Endothelial cell (in vitro differentiated cells): ENCODE measurements at places on chromosomes 5 and 9.

GRCh38 chr5:142659405-142659804 is 26.5 kb downstream of the FGF1 start:
- no peak for DNase-seq

DNA sequence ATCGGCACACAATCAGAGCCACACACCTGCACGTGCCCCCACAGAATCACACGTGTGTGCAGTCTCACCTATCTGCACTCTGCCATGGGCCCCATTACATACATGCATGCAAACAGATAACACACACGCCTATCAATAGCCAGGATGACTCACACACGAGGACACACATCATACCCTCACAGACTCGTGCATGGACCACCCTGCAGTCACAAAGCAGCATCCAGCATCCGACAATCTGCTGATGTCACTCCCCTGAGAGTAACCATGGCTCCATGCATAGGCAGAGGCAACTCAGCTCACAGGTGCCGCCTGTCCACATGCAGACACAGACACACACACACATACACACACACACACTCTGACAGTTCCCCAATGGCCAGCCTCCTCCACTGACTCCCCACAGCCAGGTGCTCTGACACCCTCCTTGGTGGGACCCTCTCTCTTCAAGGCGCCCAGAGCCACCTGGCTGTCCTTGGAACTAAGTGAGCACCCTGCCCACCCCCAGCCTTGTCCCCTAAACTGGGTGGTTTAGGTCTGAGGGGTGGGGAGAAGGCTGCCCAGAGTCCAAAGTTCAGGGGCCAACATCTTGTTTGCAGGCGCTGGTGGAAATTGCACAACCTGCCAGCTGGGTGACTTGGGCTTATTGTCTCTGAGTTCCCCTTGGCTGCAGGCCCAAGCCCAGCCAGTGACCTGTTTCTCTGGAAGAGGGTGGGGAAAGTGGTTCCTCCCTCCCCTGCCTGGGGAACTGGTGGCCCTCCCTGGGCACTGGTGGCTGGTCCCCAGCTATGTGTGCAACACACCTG is 34.6 kb upstream of the NEK6 start:
- DNase-seq = no peak

DNA sequence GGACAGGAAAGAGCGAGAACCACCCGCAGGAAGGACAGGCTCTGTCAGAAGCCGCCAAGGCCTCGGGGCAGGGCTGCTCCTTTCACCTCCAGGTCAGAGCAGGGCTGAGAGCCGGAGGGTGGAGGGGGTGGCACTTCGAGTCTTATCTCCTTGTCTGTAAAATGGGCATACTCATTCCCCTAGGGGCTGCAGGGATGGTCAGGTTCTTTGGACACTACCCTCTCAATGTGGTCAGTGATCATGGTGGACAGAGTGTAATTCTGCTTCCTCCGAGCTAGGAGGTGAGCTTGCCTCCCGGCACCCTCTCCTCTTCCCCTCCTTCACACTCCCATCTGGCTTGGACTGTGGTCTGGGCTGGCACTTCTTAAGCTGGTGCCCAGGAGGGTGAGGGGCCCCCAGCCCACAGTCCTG is 39.6 kb downstream of the RGS3 start:
- peak; percentile 35 for DNase-seq

- DNase-seq = no peak
Measured at GRCh38 chr9:4665357-4665756, 923 bp downstream of the SPATA6L start.

- DNase-seq = no peak
Measured at GRCh38 chr9:88303721-88304451, 84.4 kb upstream of the SPIN1 start.

- DNase-seq = no peak
Measured at GRCh38 chr9:79524266-79524665, 47.5 kb upstream of the TLE4 start.

GRCh38 chr9:14926941-14927624 is 16.9 kb upstream of the FREM1 start:
- DNase-seq = no peak

GRCh38 chr5:137595396-137596079 is 96.4 kb upstream of the SPOCK1 start:
- no peak for DNase-seq

DNA sequence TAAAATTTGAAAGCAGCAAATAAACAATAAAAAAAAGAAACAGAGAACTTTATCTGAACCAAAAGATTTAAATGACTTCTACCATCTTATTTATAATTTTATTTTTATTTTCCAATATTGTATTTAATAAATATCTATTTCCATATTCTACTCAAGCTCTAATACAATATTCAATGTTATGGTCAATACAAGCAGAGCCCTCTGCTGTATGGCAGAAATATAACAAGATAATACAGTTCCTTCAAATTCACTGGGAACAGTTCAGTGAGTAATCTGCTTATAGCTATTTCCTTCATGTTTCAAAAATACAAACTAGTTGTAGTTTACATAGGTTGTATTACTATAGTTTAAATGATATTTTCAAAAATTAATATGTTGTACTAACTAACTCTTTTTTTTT is 332.7 kb downstream of the PRDM9 start:
- DNase-seq = no peak

GRCh38 chr5:43161244-43161643 is 30.8 kb upstream of the NIM1K start:
- no peak for DNase-seq

DNA sequence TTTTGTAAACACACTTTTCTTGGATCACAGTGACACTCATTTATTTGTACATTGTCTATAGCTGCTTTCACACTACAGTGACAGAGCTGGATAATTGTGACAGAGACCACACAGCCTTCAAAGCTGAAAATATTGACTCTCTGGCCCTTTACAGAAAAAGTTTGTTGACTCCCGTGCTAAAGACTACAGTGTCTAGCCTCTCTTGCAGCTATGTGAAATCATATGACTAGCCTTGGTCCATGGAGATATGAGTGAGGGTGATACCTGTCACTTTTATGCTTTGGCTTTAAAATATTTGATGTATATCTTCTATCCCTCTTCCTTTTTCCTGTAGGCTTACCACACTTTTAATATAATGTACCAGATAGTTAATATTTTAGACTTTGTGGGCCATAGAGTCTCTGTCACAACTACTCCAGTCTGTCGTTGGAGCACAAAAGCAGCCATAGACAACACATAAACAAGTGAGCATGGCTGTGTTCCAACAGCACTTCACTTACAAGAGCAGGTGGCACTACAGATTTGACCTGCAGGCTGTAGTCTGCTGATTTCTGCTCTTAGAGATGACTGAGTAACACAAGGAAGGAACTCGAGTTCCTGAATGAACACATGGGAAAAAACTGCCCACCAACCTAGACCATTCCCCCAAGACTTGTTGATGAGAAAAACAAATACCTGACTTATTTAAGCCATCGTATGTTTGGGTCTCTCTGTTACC is 73.5 kb upstream of the ANKRD55 start:
- no peak for DNase-seq

DNA sequence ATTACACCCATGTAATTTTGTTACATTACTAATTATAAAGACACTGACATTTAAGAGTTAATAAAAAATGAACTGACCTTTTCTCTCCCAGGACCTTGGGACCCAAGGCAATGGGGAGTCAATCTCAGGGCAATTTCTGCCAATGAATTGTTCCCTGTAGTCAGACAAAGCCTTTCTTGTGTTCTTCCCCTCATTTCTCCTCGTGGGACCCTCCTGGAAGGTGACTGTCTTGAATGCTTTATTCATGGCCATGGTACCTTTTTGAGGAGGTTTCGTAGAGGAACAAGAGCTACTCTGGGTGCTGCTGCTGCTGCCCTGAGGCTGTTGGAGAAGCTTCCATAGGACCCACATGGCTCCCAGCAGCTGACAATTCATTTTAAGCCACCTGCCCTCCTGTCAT is 190.3 kb downstream of the SNX18 start:
- DNase-seq = no peak

DNA sequence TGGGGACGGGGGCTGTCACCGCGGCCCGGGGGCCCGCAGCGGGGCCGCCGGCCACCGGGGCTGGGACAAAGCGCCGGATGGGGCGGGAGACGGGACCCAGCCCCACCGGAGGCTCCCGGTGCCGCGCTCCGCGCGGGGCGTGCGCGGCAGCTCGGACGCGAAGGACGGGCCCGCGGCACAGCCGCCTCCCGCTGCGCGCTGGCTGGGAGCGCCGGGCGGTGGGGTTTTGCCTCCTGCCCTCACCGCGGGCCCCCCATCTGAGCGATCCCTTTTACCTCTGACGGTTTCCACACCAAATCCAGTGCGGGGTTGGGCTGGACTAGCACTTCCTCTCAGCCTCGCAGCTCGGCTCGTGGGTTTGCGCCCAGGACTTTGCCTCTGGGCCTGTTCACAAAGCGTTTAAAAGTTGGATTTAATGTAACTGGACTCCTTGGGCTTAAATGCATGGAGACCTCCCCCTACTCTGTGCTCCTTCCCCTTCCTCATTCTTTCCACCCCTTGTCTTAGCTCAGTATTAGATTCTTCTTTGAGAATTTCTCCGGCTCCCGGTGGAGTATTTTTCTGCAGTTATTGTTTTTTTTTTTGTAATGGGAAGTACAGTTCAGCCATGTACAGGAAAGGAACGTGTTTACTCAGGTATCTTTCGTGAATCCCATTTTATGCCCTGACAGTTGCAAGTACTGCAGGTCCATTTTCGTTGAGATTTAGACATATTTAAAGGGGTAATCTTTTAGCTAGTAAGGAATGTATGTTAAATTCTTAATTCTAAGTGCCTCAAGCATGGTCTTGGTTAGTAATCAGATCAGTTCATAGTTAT is 691 bp downstream of the FCHO2 start:
- peak; percentile 56 for DNase-seq

DNA sequence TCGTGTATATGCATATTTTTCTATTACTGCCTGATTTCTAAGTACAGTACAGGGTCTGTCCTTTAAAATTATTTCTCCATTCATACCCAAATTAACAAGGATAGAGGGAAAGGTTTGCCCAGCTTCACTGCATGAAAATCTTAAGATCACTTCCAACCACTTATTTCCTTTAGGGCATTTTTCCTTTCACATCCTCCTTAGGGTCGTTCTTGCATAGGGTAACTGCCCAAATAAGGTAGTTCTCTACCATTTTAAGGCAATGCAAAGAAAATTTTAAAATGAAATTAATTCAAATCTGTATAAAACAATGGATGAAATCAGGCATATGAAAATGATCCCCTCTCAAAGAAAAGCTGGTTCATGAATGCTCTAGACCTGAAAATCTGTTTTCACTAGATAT is 4.1 kb upstream of the CDC20B start:
- DNase-seq = no peak

DNA sequence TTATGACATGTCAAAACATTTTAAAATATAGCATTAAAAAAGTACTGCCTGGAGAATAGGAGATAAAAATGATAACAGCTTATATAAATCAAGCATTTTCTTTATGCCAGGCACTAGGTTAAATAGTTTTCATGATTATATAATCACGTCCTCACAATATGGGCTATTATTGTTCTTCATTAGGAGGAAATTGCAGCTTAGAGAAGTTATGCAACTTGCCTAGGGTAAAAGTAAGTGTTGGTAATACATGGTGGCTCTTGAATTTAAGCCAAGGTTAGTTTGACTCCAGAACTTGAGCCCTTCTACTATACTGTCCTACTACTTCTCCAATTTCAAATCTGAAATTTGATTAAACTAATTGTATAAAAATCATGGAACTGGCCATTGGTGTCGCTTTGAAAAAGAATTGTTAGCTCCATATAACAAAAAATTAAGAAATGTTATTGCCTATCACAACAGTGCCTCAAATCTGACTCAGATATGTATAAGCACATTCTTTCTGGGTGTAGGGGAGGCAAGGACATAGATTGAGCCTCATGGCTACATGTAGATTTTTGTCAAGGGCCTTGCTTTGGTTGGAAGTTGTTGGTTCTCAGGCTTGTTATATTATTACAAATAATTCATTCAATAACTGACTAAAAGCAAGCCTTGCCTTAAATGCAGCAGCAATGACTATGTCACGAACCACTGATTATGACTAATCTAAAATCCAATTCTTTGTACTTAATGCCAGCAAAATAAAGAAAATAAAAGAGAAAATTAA is 223.5 kb upstream of the DAB2 start:
- no peak for DNase-seq

GRCh38 chr9:68513385-68513784 is 27.3 kb downstream of the TMEM252 start:
- no peak for DNase-seq

- no peak for DNase-seq
Measured at GRCh38 chr5:53071738-53072137, 37.8 kb downstream of the MOCS2 start.

DNA sequence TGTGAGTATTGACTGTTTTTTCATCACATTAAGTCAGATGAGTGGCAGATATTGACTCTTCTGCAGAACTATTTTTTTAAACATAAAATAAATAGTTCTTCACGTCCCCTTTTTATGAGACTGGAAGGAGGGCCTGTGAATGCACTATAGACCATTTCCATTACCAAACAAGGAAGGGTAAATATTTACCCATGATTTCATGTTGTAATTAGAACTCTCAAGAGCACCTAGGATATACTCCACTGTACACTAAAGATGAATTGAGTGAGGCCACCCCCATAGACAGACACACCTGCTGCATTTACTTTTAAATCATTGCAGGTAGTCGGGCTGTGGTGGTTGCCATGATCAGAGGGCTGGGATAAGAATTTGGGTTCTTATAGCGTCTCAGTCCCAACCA is 22.6 kb downstream of the SLC36A1 start:
- DNase-seq = no peak

- DNase-seq = no peak
Measured at GRCh38 chr9:80233102-80233843, 661.5 kb downstream of the TLE4 start.

DNA sequence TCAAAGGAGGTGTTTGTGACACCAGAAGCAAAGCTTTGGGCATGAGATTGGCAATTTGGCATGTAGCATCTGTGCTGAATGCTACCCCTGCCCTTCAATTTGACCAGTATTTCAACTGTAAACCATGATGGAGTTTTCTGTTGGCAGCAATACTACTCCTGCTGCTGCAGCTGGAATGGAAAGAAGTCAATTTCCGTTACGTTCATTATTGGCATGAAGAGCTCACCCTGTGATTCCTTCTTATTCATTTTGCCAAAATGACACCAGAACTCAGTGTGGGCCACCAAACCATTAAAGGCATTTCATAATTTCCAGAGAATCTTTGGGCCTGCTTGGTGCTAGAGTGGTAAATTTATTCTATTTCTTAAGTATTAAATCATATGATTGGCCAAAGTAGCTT is 433.1 kb upstream of the DMAC1 start:
- DNase-seq = no peak

GRCh38 chr5:6638236-6638635 is 5.0 kb downstream of the SRD5A1 start:
- no peak for DNase-seq
